Stomach (tissue), 19 donors: ENCODE measurements at places on chromosomes 6 and 20. TPM values are rescaled to one million over a fixed set of nuclear protein-coding genes. Genes with fewer than 3 reads are reported as not detected.

Gene BMP7
- polyA plus RNA-seq, result 10.9 TPM

Gene LRFN2
- not detected for polyA plus RNA-seq

Gene THBS2
- polyA plus RNA-seq, result 0.70 TPM

Gene ADNP
- 41.3 TPM for polyA plus RNA-seq

Gene ZNF311
- polyA plus RNA-seq, result 0.61 TPM

Gene CALHM6
- 5.0 TPM for polyA plus RNA-seq

Gene NOTCH4
- polyA plus RNA-seq, result 7.3 TPM

Gene GZF1
- 4.4 TPM for polyA plus RNA-seq

Gene PTP4A1
- polyA plus RNA-seq, result 10.0 TPM

Gene TSHZ2
- 4.7 TPM for polyA plus RNA-seq

Gene ABHD16B
- polyA plus RNA-seq, result 0.37 TPM

Gene CPNE5
- polyA plus RNA-seq, result 1.5 TPM

Gene WFDC12
- not detected for polyA plus RNA-seq

Gene FGD2
- 3.5 TPM for polyA plus RNA-seq

Gene PDYN
- polyA plus RNA-seq, result not detected

Gene OVOL2
- 5.0 TPM for polyA plus RNA-seq

Gene WFDC10B
- polyA plus RNA-seq, result not detected

Gene TREM1
- not detected for polyA plus RNA-seq

Gene VIP
- polyA plus RNA-seq, result 13.4 TPM

Gene REPS1
- polyA plus RNA-seq, result 11.8 TPM

Gene RPN2
- 32.5 TPM for polyA plus RNA-seq

Gene SLC24A3
- 2.4 TPM for polyA plus RNA-seq

Gene TINAG
- not detected for polyA plus RNA-seq

Gene GPX5
- polyA plus RNA-seq, result not detected

Gene RIPOR3
- polyA plus RNA-seq, result 5.9 TPM

Gene CDH4
- polyA plus RNA-seq, result 0.06 TPM

Gene SGK1
- polyA plus RNA-seq, result 111 TPM

Gene FAM83C
- polyA plus RNA-seq, result not detected

Gene SOBP
- 3.1 TPM for polyA plus RNA-seq

Gene CMTR1
- polyA plus RNA-seq, result 6.6 TPM

Gene MAS1
- not detected for polyA plus RNA-seq

Gene ANGPT4
- polyA plus RNA-seq, result 0.06 TPM

Gene HMGCLL1
- 0.68 TPM for polyA plus RNA-seq

Gene PHF1
- polyA plus RNA-seq, result 68.7 TPM

Gene ARID1B
- 8.8 TPM for polyA plus RNA-seq

Gene FOXF2
- polyA plus RNA-seq, result 17.7 TPM

Gene ERVFRD-1
- polyA plus RNA-seq, result not detected

Gene IMPG1
- not detected for polyA plus RNA-seq

Gene GLP1R
- polyA plus RNA-seq, result 0.31 TPM

Gene OLIG3
- polyA plus RNA-seq, result not detected

Gene HLA-DMA
- polyA plus RNA-seq, result 15.1 TPM

Gene SDHAF4
- polyA plus RNA-seq, result 7.5 TPM

Gene SSTR4
- not detected for polyA plus RNA-seq

Gene POU5F1
- polyA plus RNA-seq, result 13.0 TPM

Gene C2
- 6.3 TPM for polyA plus RNA-seq

Gene CLVS2
- not detected for polyA plus RNA-seq

Gene PGC
- polyA plus RNA-seq, result 48,206 TPM

Gene GUCA1A
- not detected for polyA plus RNA-seq

Gene CLIC5
- 1.1 TPM for polyA plus RNA-seq

Gene QKI
- 25.5 TPM for polyA plus RNA-seq

Gene LYRM2
- 26.7 TPM for polyA plus RNA-seq

Gene IL20RA
- 6.8 TPM for polyA plus RNA-seq

Gene FAM184A
- 0.76 TPM for polyA plus RNA-seq

Gene IP6K3
- polyA plus RNA-seq, result 3.4 TPM
